SK-MEL-5 (cell line): ENCODE measurements at places on chromosomes 2 and 18.

- DNase-seq = no peak
Observed at GRCh38 chr2:75609334-75609689, 37.3 kb upstream of the MRPL19 start.

DNA sequence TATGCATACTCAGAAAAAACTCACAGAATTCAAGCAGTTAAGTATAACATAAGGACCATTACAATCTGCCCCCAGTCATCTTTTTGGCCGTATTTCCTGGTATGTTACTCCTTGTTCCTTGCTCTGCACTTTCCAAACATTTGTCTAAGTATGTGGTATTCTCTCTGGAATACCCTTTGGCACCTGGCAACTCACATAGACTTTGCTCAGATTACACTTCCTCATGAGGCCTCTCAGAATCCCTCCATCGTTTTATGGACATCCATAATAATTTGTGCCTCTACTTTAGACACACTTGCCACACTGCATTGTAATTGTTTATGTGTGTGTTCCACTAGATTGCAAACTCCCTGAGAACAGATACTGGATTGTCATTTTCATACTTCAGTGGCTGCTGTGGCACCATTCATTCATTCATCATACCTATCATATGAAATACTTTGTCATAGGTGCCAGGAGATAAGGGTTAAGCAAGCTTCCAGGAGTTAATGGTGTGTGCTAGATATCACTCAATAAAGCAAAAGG is 84.0 kb downstream of the HIBCH start:
- no peak for DNase-seq

- DNase-seq = no peak
Observed at GRCh38 chr2:135951041-135951583, 34.3 kb downstream of the DARS1 start.

DNA sequence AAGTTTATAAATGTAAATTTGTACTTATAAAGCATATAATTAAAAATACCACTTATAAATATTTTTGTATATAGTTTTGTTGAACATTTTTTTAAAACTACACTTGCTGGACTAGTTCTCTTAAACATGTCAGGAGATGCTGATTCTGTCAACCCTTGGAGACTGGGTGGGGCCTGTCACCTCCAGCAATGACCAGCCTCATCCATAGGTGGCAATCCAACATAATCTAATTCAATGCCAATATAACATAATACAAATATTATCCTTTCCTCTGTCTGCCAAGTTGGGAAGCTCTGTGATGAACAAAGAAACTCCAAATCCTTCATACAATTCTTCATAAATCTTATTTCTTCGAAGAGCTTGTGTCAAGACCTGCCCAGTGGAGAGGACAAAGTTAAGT is 140.4 kb downstream of the RBMS1 start:
- DNase-seq = peak; percentile 37

GRCh38 chr2:126950504-126950903 is 51.8 kb downstream of the TEX51 start:
- DNase-seq = no peak

- no peak for DNase-seq
Observed at GRCh38 chr2:240401308-240401707, 34.2 kb upstream of the GPC1 start.

GRCh38 chr2:240503848-240504247 is 53.9 kb downstream of the ANKMY1 start:
- no peak for DNase-seq

GRCh38 chr2:60313470-60314172 is 239.8 kb downstream of the BCL11A start:
- peak; percentile 57 for DNase-seq

DNA sequence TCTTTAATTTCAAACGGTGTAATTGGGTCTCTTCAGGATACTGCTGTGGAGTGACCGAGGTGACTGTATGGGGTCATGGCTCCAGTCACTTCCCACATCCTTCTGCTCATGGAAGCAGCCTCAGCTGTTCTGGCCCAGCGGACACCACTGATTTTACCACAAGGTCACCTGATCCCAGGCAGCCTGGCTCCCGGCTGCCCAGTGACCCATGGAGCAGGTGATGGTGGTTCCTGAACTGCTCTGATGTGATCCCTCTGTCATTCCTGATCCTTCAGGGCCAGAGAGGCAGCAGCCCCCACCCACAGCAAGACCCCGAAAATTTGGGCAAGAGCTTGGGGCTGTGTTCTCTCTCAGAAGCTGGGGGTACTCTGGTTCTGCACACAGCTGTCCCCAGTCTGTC is 35.5 kb upstream of the HS6ST1 start:
- DNase-seq = no peak

- DNase-seq = no peak
Observed at GRCh38 chr2:72362733-72363132, 215.1 kb upstream of the CYP26B1 start.

DNA sequence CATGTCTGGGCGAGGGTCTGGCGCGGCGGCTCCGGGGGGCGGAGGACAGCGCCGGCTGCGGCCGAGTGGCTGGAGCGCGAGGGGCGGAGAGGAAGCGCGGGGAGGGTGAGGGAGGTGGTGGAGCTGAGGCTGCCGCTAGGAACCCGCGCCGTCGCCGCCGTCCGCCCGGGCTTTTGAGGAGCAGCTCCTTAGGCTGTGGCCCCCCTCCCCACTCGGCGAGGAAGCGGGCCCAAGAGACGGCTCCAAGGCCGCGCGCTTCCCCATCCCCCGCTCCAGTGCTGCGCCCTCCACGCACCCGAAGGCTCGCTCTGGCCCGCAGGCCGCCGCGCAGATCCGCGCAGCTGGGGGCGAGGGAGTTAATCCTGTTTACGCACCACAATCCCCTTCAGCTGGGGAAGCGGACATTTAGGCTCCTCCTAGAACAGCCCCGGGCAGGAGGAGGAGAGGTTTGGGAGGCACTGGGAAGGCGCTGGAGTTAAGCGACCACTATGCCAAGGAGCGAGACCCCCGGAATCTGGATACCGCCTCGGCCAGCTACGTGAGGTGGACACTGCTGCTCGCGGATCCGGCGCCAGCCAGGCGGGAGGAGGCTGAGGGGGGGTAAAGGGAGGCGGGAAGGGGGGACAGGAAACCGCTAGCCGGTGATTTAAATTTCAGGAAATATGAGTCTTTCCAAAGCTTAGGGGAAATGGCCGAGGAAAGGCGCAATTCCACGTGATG is at the start of gene CNRIP1:
TSS of gene CNRIP1 (minus strand) at position 552 of the 720 bp plus-strand sequence. CDS start at position 3, 549 bp downstream.
- DNase-seq = peak; percentile 83

GRCh38 chr18:79348066-79348465 is 47.7 kb upstream of the NFATC1 start:
- DNase-seq = no peak
